ENCODE measurements at places on chromosomes 2 and 18. TPM values are rescaled to one million over a fixed set of nuclear protein-coding genes. Genes with fewer than 3 reads are reported as not detected.

The GPR55 gene
- total RNA-seq: under 0.01 TPM

The NAT8 gene
- total RNA-seq: not detected

The HOXD9 gene
- total RNA-seq: not detected

The MOCOS gene
- total RNA-seq: 15.9 TPM

The TMEM178A gene
- 0.43 TPM for total RNA-seq

The DUSP19 gene
- total RNA-seq: 0.24 TPM

The CPSF3 gene
- 53.3 TPM for total RNA-seq

The RTP5 gene
- total RNA-seq: not detected

The LINC00305 gene
- total RNA-seq: not detected

The DLX1 gene
- total RNA-seq: not detected

The KLHL41 gene
- total RNA-seq: 0.24 TPM

The KYNU gene
- total RNA-seq: 41.1 TPM

Data from tracheal epithelial cell (primary cell).